ENCODE measurements at places on chromosomes 13 and 19.
A peak's percentile ranks its signal among the peaks of the same experiment; 100 is the strongest.

DNA sequence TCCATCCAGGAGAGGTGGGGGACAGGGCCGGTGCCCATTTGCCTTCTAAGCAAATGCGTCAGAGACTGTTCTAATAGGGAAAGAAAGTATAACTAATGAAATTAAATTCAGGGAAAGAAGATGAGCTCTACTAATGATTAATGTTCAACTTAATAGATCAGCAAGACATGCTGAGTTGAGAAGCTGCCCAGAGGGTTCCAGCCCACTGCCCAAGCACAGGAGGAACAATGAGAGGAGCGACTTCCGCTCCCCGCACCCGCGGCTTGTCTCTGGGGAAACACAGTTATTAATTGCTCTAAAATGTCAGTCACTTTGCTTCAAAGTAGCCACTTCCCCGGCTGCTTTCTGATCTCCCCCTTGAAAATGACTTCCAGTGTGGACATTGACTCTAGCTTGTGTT is 331.3 kb downstream of the UQCRFS1 start:
- H3K4me1 ChIP-seq, result no peaks in the 10 kb centered on the region
- peaks cover under 1% of the 10 kb centered on the region for H3K27me3 ChIP-seq
- no peak for DNase-seq
- no peaks in the 10 kb centered on the region for H3K36me3 ChIP-seq
- no peak overlapping the region for H3K27ac ChIP-seq

GRCh38 chr19:57441979-57442752 is 7.0 kb downstream of the ZNF749 start:
- no peaks in the 10 kb centered on the region for H3K4me1 ChIP-seq
- H3K4me3 ChIP-seq, result no peak overlapping the region
- H3K27me3 ChIP-seq, result no peaks in the 10 kb centered on the region
- H3K27ac ChIP-seq, result no peak overlapping the region
- peaks cover 79% of the 10 kb centered on the region for H3K36me3 ChIP-seq
- no peak for DNase-seq

DNA sequence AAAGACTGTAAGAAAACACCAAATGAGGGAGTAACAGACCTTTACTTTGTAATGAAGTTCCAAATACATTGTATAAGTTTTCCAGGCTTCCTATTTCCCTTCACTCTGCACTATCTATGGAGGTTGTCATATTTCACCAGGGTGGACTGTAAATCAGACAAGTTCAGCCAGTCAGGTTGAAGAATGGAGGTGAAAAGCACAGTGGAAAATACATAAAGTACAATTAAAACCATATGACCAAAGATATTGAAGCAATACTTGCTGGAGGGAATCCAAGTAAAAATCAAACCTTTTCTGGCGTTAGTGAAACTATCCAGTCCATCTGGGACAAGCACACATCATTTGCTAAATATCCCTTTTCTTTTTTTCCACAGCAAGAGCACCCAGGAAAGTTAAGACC is 3.2 kb downstream of the LHFPL6 start:
- no peaks in the 10 kb centered on the region for H3K4me1 ChIP-seq
- no peaks in the 10 kb centered on the region for H3K27me3 ChIP-seq
- DNase-seq, result no peak
- H3K27ac ChIP-seq, result peak overlapping the region; percentile 52
- H3K4me3 ChIP-seq, result peak overlapping the region; percentile 74

DNA sequence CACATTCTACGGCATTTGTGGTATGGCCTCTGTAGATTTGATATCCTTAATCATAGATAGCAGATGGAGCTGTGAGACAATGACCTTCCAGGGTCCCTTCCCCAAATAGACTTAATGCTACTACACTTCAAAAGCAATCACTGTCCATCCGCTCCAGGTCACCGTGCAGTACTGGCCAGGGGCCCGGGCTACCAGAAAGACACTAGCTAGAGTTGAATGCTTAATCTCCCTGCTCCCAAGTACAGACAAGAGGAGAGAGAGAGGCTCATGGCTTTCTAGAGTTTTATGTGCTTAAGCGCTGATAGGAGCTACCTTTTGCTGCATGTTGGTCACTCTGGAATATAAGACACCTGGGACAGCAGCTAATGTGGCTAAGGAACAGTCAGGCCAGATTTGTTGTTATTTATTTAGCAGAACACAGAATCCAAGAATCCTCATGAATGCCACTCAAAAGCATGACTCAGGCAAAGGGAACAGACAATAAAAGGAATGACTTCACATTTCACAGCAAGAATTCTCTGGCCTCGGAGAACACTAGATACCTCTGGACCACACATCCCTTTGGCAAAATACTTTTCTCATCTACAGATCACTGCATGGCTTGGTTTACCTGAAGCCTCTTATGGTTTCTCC is 165.0 kb downstream of the LACC1 start:
- no peaks in the 10 kb centered on the region for H3K4me1 ChIP-seq
- no peaks in the 10 kb centered on the region for H3K27me3 ChIP-seq
- no peak overlapping the region for H3K27ac ChIP-seq
- no peaks in the 10 kb centered on the region for H3K36me3 ChIP-seq
- H3K4me3 ChIP-seq, result no peak overlapping the region

- no peak overlapping the region for H3K4me3 ChIP-seq
- no peak for DNase-seq
- no peaks in the 10 kb centered on the region for H3K27me3 ChIP-seq
- no peak overlapping the region for H3K27ac ChIP-seq
- no peaks in the 10 kb centered on the region for H3K36me3 ChIP-seq
These were observed 325.5 kb downstream of the KCNRG start for GRCh38 chr13:50340551-50341287.

DNA sequence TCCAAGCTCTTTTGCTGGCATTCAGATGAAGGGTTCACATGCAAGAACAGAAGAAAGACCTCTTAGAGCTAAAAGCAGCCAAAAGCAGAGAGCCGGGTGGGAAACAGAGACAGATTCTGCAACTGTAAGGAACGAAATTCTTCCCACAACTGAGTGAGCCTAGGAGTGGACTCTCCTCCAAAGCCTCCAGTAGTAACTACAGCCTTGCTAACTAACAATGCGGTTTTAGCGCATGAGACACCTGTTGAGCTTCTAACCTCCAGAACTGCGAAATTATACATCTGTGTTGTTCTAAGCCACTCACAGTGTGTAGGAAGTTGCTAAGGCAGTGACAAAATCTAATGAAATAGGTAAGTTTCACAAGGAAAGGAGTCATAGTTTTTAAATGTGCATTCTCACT is 98.1 kb upstream of the SLITRK1 start:
- no peak for DNase-seq
- no peaks in the 10 kb centered on the region for H3K36me3 ChIP-seq
- H3K4me3 ChIP-seq, result no peak overlapping the region
- no peaks in the 10 kb centered on the region for H3K27me3 ChIP-seq

DNA sequence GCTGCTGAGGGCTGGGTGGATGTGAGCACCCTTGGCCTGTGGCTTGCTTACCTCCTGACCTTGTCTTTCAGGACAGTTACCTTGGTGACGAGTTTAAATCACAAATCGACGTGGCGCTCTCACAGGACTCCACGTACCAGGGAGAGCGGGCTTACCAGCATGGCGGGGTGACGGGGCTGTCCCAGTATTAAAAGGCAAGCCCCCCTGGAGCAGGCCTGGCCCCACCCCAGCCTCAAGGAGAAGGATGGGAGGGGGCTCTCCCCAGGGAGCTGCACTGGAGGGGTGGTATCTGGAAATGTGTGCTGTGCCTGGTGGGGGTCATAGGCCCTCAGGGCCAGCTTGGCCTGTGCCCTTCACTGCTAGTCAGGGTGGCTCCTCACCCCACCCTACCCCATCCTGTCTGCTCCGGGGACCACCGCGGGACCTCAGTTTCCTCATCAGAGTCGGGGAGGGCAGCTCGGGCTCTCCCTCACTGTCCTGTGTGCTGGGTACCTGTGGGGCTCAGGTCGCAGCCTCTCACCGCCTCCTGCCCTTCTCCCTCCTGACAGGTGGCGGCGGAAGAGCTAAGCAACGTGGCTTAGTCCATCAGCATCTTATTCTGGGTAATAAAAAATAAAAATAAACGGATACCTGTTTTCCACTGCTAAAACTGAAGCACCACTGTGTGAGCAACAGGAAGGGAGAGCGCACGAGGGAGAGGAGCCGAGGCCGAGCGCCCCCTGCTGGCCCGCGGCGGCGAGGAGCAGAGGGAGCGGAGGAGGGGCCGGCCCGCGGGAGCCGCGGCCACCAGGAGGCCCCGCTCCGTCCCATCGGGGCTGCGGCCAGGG is 29.8 kb downstream of the CERS1 start:
- no peaks in the 10 kb centered on the region for H3K27me3 ChIP-seq
- H3K4me1 ChIP-seq, result peaks cover 16% of the 10 kb centered on the region
- no peak overlapping the region for H3K4me3 ChIP-seq

DNA sequence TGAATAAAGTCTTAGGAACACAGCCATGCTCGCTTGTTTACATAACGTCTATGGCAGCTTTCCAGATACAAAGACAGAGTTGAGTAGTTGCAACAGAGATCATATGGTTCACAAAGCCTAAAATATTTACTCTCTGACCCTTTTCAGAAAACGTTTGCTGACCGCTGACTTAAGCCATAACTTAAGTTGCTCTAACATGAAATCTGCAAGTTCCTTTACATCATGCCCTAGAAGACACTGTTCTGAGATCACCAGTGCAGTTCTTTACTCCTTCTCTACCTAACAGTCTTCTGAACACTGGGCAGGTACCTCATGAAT is 166.4 kb downstream of the DCLK1 start:
- H3K4me3 ChIP-seq, result no peak overlapping the region
- peaks cover 31% of the 10 kb centered on the region for H3K4me1 ChIP-seq
- no peaks in the 10 kb centered on the region for H3K27me3 ChIP-seq
- peak overlapping the region; percentile 42 for H3K27ac ChIP-seq
- H3K36me3 ChIP-seq, result no peaks in the 10 kb centered on the region
- DNase-seq, result no peak

- H3K36me3 ChIP-seq, result peaks cover 90% of the 10 kb centered on the region
- no peak overlapping the region for H3K4me3 ChIP-seq
- H3K27me3 ChIP-seq, result no peaks in the 10 kb centered on the region
- DNase-seq, result no peak
- H3K27ac ChIP-seq, result no peak overlapping the region
These were observed 156.4 kb downstream of the COL4A1 start for GRCh38 chr13:110150384-110151101.

DNA sequence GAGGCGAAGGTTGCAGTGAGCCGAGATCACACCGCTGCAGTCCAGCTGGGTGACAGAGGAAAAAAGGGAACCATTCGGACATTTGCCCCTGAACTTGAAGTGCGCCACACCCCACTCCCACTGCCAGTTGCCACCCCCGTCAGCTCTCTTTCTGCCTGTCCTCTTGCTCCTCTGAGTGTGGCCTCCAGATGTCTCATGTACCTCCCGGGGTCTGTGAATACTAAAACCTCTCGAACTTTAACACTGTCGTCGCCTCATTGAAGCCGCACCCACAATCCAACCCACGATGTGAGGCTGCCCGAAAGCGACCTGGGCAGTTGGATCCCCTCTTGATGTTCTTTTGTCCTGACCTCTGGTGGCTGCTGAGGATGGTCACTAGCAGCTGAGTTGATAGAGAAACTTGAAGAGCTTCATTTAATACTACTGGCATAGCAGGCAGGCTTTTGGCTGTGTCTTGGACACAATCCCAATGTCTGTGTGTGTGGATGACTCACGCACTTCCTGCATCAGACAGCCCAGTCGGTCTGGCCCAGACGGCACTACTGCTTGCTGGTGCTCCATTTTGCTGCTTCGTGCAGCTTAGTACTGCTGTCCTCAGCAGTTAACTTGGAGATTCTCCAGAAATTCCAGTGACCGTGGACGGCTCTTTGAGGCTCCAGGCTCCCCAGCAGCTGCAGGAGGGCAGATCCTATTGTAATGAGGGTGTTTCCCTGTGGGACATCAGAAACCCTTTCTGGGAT is 4.2 kb downstream of the FPR3 start:
- peaks cover 13% of the 10 kb centered on the region for H3K4me1 ChIP-seq
- no peaks in the 10 kb centered on the region for H3K27me3 ChIP-seq
- no peaks in the 10 kb centered on the region for H3K36me3 ChIP-seq
- H3K4me3 ChIP-seq, result no peak overlapping the region

- peaks cover 23% of the 10 kb centered on the region for H3K27me3 ChIP-seq
- no peak overlapping the region for H3K4me3 ChIP-seq
- H3K36me3 ChIP-seq, result no peaks in the 10 kb centered on the region
These were observed 169.1 kb upstream of the SOX1 start for GRCh38 chr13:111897846-111898215.

DNA sequence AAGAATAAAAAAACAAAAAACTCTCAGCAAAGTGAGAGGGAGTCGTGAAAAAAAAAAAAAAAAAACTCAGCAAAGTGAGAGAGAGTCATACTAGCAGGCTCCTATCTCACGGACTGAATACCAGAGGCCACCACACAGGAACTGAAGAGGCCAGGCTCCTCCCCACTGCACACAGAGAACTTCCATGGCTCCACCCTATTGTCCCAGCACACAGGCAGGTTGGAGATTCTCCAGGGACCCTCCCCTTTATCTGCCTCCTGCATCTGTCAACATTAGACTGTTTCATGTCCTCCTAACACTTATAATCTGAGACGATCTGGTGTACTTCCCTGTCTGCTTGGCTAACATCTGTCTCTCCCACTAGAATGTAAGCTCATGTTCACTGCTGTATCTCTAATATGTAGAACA is 37.0 kb upstream of the FARP1 start:
- no peaks in the 10 kb centered on the region for H3K36me3 ChIP-seq
- H3K27me3 ChIP-seq, result no peaks in the 10 kb centered on the region
- no peak overlapping the region for H3K27ac ChIP-seq

DNA sequence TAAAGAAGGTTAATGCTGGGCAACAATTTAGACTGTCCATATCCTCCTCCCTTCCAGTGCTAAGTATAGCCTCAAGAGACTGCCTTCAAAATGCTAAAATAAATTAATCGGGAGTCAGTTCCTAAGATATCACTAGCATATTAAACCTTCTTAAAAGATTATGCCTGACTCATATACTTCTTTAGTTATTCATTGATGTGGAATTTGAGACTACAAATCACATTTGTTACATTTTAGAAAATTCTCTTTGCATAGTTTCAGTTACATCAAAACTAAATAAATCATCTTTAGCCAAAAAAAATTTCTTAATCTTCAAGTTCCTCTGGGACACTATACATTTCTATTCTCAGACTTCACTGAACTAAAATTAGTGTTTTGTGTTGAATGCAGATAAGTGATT is 769.1 kb downstream of the PCDH9 start:
- no peak overlapping the region for H3K27ac ChIP-seq
- H3K4me3 ChIP-seq, result no peak overlapping the region
- DNase-seq, result no peak
- H3K4me1 ChIP-seq, result no peaks in the 10 kb centered on the region
- H3K27me3 ChIP-seq, result no peaks in the 10 kb centered on the region

- peaks cover 14% of the 10 kb centered on the region for H3K27me3 ChIP-seq
- no peak overlapping the region for H3K4me3 ChIP-seq
- no peaks in the 10 kb centered on the region for H3K36me3 ChIP-seq
- no peaks in the 10 kb centered on the region for H3K4me1 ChIP-seq
- DNase-seq, result no peak
- H3K27ac ChIP-seq, result no peak overlapping the region
These were observed 47.7 kb downstream of the VAV1 start for GRCh38 chr19:6820237-6820636.

GRCh38 chr13:27126859-27127258 is 44.8 kb downstream of the USP12 start:
- no peak overlapping the region for H3K4me3 ChIP-seq
- H3K27me3 ChIP-seq, result no peaks in the 10 kb centered on the region
- peaks cover 11% of the 10 kb centered on the region for H3K4me1 ChIP-seq
- H3K27ac ChIP-seq, result no peak overlapping the region
- DNase-seq, result no peak

GRCh38 chr13:76472916-76473315 is 413.3 kb downstream of the KCTD12 start:
- H3K27ac ChIP-seq, result no peak overlapping the region
- no peak for DNase-seq
- no peaks in the 10 kb centered on the region for H3K36me3 ChIP-seq
- H3K27me3 ChIP-seq, result no peaks in the 10 kb centered on the region
- H3K4me3 ChIP-seq, result no peak overlapping the region
- H3K4me1 ChIP-seq, result no peaks in the 10 kb centered on the region

- H3K27me3 ChIP-seq, result no peaks in the 10 kb centered on the region
- no peak overlapping the region for H3K27ac ChIP-seq
- no peaks in the 10 kb centered on the region for H3K36me3 ChIP-seq
These were observed 144.7 kb upstream of the KLF12 start for GRCh38 chr13:74278901-74279300.

Measured in tibial artery (tissue), 4 donors.